ENCODE measurements at places on chromosomes 7 and 10.

DNA sequence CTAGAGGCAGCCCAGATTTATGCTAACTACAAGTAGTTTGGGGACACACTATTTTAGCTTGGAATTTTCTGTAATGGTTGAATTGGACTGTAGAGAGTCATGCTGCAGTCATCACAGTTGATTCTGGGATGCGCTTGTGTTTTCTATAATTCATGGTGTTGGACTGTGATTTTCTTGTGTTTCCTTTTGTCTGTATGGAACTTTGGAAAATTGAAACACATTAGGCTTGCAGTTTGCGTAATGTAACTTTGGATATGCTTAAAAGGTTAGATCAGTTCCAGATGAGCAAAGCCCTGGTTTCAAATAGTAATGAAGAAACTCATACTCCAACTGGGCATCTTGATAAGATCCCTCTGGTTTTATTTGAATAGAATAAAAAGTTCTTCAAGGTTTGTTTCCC, 502.2 kb downstream of the ARL4A start:
- no peak for DNase-seq

GRCh38 chr7:114852293-114852692, 69.6 kb upstream of the MDFIC start:
- DNase-seq, result no peak

DNA sequence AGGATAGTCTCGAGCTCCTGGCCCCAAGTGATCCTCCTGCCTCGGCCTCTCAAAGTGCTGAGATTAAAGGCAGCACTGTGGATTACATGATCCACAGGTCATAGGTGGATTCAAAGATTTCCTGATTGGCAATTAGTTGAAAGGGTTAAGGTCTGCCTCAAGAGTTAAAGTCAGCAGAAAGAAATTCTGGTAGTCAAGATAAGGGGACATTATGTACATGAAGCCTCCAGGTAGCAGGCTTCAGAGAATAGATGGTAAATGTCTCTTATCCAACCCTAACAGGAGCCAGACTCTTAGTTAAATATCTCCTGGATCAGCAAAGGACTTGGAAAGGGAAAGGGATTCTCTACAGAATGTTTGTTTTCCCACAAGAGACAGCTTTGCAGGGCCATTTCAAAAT, 93.7 kb downstream of the SKIDA1 start:
- DNase-seq, result no peak

DNA sequence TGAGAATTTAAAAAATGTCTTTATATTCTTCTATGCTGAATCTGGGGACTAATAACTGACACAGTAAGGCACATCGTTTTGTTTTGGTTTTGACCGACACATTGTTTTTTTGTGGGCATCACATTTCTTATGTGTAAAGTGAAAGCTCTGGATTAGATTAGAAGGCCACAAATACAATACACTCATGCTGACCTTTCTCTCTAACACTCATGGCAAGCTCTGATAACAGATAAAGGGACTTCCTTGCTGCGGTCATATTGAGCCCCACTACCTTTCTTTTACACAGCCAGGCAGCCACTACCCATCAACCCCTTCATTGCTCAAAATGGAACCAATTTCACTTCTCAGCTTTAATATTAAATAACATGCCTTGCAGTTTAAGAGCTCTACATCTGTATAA, 26.0 kb downstream of the PPP1R3A start:
- DNase-seq, result no peak

GRCh38 chr7:102456327-102456726, 8.3 kb downstream of the ALKBH4 start:
- no peak for DNase-seq

- DNase-seq, result peak; percentile 66
These were observed 39.3 kb downstream of the C1GALT1 start for GRCh38 chr7:7221599-7222038.

- no peak for DNase-seq
These were observed 9.0 kb downstream of the ELMO1 start for GRCh38 chr7:37439653-37440026.

GRCh38 chr7:81688622-81689411, 81.0 kb downstream of the HGF start:
- no peak for DNase-seq

DNA sequence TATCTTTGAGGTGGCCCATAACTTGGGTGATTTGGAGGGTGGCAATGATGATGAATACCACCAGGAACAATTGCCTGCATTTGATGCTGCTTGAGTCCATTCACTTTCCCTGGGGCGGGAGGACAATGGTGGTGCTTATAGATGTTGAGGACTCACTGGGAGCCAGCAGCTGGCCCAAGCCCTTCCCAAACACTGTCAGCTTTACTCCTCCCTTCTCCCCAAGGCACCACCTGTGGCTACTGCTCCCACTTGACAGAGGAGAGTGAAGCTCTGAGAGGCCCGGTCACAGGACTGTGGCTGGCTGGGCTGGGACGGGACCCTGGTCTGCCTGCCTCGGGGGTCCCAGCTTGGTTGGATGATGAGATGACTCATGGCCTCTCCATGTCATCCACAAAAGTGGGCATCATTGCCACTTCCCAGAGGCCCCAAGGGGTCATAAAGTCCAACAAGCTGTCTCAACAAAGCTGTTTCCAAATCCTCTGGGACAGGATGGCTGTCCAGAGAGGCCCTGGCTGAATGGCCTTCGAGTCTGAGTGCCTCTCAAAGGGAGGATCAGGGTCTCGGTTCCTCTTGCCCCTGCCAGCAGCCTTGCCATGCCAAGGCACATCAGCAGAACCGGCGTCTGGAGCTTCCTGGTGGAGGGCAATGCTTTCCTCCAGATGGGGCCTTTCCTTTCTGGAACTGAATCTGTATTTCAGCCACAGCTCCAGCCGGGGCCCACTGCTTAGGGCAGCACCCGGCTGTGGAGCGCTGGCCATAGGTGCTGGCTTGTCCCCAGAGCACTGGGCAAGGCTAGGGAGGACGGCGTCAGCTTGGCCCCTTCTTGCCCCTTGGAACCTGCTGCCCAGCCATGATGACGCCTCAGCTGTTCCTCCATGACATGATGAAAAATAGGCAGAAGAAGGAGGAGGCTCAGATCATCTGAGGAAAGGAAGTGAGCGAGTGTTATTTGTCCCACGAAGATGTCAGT, 47.0 kb upstream of the PLEKHA1 start:
- DNase-seq, result no peak

DNA sequence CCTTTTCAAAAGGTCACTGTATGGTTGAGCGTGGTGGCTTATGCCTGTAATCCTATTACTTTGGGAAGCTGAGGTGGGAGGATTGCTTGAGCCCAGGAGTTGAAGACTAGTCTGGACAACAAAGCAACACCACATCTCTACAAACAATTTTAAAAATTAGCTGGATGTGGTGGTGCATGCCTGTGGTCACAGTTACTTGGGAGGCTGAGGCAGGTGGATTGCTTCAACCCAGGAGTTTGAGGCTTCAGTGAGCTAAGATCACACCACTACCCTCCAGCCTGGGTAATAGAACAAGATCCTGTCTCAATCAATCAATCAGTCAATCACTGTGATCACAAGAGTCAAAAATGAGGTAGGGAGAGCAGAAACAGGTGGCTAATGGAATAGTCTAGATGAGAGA, 97.0 kb downstream of the SUGCT start:
- no peak for DNase-seq
